ENCODE measurements at places on chromosomes 11 and 22.

- no peak for DNase-seq
These were observed 10.1 kb downstream of the CHST1 start for GRCh38 chr11:45655347-45655756.

DNA sequence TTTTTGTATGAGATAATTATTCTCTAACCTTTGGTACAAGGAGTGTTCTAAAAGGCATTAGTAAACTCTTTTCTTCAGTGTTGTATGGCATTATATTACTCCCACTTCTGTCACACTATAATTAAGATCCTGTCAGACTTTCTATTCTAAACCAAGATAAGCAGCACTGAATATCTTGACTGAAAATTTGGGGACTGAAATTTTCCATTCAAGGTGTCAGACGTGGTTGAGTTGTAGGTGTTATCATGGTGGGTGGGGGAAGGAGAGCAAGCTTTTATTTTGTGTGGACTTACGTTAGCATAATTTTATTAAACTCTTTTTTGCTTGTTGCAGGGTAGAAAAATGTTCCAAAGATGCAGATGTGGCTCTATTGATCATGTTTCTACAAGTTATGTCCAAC, 22.9 kb downstream of the MUC15 start:
- DNase-seq, result no peak

DNA sequence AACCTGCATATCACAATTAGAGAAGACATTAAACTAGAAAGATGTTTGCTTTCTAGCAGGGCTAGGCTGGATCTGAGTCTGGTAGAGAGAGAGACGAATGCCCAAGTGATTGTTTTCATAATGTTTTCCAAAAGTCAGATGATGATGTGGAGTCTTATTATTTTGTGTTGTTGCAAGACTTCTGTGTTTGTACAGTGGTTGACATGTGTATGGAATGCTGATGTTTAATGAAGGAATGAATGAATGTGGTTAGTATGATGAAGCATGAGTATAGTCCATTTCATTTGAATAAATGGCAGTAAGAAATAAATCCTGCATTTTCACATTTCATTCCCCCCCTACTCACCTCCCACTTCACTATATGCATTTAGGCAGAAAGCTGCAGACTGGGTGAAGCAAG, 69.6 kb downstream of the PPP2R1B start:
- no peak for DNase-seq

GRCh38 chr22:39518144-39518786, 2.1 kb upstream of the ATF4 start:
- no peak for DNase-seq

DNA sequence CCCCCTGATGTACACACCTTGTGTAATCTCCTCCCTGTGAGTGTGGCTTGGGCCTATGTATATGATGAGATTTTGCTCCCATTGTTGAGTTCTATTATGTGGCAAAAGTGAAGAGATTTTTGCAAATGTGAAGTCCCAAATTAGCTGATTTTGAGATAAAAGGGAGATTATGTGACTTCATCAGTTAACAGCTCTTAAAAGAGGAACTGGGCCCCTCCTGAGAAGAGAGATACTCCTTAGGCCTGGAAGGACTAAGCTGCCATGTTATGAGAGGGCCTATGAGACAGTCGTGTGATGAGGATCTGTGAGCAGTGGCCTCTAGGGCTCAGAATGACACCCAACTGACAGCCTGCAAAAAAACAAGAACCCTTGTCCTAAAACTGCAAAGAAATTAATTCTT, 93.4 kb downstream of the OR5AK2 start:
- DNase-seq, result no peak

GRCh38 chr22:49867303-49868265, 13.9 kb downstream of the ZBED4 start:
- no peak for DNase-seq

GRCh38 chr11:121610706-121611105, 157.9 kb upstream of the SORL1-AS1 start:
- no peak for DNase-seq

DNA sequence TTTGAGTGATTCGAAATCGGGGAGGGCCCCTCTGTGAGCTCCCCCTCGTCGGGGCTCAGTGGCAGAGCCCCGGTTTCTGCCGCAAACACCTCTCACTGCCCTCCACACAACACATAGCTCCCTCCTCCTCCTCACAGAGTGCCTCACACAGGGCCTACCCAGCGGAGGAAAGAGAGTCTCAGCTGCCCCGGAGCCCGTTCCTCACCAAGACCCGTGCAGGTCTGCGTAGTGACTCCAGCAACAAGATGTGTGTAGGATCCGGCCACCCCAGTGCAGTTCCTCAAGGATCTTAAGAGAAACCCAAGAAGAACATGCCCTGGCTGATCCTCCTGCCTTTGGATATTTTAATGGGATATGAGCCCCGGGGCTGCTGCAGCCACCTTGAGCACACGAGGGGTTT, 238.4 kb downstream of the BRD1 start:
- no peak for DNase-seq

DNA sequence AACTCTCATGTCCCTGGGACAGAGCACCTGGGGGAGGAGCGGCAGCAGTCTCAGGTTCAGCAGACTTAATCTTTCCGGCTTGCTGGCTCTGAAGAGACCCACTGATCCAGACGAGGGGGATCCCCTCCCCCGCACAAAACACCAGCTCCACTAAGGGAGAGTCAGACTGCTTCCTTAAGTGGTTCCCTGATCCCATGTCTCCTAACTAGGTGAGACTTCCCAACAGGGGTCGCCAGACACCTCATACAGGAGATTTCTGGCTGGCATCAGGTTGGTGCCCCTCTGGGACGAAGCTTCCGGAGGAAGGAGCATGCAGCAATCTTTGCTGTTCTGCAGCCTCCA, 157.2 kb upstream of the TMEM45B start:
- DNase-seq, result no peak

- no peak for DNase-seq
These were observed 21.4 kb downstream of the GTPBP1 start for GRCh38 chr22:38727123-38727522.

DNA sequence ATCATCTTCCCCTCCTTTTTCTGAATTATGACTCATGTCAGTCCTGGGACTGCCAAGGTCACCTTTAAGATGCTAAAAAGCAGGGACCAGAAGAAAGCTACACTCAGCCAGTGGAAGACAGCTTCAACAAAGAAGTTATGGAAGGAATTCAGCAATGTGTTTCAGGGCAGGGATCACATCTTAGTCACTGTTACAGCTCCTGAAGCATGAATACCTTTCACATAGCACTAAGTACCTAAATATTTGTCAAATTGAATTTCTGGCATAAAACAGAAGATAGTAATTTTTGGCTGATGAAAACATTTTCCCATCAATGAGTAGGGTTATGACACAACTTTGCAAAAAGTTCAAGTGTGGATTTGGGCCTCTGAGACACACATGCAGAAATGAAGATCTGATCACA, 5.2 kb downstream of the DDB1 start:
- no peak for DNase-seq

DNA sequence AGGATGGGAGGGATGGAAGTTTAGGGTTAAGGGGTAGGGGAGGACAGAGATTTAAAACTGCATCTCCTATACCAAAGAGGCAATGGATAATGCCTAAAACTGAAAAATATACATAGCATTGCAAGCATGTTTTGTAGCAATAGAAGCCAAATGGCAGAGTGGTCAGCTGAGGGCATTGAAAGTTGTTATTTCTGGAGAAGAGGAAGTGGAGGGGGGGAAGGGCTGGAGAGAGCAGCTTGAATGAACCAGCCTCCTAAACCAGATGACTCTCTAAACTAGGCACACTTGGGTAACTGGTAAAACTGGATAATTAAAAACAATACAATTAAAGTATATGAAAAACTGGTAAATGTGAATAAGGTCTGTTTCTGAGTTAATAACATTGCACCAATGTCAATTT, 70.3 kb upstream of the TP53I11 start:
- DNase-seq, result no peak

DNA sequence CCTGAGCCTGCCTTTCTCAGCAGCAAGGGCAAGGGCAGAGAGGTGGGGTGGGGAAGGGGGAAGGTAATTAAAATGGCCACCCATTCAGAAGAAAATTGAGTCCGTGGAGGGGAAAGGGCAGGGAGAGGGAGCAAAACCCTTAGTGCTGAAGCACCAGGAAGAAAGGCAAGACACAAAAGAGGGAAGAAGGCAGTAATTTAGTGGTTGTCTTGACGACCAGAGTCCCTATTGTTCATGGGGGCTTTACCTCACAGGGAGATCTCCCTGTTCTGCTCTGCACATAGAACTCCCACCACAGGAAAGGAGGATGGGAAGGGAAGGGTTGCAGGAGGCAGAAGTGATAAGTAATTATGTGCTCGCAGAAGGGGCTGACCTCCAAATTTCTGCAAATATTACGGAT, 23.4 kb downstream of the SNX19 start:
- no peak for DNase-seq

DNA sequence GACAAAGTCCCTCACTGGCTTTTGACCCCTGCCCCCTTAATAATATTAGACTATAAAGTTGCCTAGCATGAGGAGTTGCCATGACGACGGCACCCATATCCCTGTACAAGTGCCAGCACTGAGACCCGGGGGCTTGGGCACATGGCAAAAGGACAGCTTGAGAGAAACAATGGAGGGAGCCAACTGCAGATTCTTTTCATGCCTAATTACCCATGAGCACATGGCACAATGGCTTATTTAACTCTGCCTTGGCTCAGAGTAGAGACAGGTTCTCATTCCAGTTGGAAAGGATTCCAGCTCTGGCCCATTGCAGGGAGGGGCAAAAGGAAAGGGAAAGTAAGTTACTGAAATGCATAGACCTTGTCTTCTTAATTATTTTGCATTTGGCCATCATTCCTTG, 261.2 kb upstream of the UBASH3B start:
- no peak for DNase-seq

- DNase-seq, result no peak
These were observed 973.9 kb downstream of the BRD1 start for GRCh38 chr22:48853627-48854240.

DNA sequence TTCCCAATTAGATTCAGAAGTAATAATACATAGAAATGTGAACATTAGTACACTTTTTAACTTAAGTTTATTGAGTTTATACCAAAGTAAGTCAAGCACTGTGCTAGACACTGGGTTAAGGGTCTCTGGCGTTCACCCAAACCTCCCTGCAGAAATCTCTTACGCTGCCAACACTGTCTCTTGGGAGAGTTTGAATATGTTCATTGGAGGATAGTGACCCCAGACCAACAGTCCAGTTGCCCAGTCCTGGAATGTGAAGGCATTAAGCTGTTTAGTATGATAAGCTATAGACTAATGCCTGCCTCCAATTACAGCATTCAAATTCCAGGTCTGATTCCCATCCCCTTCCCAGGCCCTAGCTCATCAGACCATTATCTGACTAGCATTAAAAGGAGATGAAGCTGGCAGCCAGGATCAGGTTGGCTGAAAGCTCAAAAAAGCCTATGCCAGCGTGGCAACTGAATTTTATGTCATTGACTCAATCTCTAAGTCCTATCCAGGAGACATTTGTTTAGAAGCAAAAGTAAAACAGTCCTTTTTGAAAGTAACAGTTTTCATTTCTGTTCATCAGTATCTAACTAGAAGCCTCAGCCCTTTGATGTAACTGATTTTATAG, 77.8 kb downstream of the SFI1 start:
- no peak for DNase-seq

- DNase-seq, result no peak
These were observed 128.1 kb downstream of the CCDC34 start for GRCh38 chr11:27234961-27235360.

GRCh38 chr22:27757928-27758525, 43.5 kb downstream of the MN1 start:
- no peak for DNase-seq

GRCh38 chr11:83282084-83282716, 4.0 kb downstream of the CCDC90B start:
- no peak for DNase-seq

DNA sequence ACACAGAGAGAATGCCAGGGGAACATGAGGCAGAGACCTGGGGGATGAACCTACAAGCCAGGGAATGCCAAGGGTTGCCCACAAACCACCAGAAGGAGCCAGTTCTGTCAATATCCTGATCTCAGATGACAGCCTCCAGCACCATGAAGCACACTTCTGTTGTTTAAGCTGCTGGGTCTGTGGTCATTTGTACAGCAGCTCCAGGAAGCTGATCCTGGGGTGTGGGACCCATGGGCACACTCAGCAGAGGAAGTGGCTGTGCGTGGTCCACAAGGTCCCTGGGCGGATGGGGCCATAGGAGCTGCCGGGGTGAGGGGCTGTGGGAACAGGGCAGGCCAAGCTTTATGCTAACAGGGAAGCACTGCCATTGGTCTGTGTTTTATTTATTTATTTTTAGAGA, 12.1 kb downstream of the PPM1F start:
- DNase-seq, result no peak

DNA sequence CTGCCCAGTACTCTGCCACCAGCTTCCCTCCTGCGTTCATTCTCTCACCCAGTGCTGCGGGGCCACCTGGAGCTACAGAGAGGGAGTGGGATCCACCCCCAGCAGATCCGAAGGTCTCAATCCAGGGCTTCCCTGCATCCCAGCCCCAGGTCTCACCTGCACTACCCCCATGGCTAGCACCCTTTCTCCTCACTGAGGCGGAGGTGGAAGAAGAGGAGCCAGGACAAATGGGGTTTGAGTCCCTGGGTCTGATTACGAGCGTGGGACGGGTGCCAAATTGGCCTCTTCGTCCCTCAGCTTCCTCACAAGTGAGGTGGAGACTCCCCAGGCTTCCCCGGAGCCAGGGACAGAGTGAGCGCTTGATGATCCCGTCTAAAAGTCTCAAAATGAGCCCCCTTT, 64.2 kb downstream of the NFAM1 start:
- DNase-seq, result no peak

DNA sequence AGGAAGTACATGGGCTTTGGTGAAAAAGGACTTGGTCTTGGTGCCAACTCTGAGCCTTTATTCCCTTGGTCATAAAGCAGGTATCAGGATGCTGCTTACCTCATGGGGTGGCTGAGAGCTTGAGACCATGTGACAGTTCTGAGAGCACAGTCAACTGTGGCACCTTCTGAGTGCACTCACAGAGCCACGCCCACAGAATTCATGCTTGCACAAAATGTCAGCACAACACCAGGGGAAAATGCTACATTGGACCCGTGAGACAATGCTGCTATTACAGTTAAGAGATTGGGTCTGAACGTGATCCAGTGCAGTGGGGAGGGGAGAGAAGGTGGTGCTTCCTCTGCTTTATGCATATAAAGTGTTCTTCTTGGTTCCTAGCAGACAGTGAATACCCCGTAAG, 79.5 kb upstream of the SPON1 start:
- no peak for DNase-seq

DNA sequence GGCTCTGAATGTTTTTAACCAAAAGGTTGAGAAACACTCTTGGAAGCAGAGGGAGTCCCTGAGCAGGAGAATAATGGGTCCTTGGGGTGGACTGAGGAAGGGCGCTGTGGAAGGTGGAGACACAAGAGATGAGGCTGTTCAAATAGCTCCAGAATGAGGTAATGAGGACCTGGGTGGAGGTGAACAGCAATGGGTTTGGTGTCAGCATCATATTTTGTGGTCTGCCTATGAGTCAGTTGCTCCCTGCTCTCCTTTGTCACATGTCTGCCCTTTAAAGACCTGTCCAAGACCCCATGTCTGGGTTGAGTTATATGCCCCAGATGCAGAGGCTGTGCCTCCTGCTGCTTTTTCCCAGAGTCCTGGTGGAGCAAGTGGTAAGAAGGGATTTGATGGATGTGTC, 113.6 kb downstream of the BARX2 start:
- DNase-seq, result no peak

GRCh38 chr22:20128902-20129746, 2.5 kb upstream of the ZDHHC8 start:
- no peak for DNase-seq
